ENCODE measurements at places on chromosomes 6 and 20.

DNA sequence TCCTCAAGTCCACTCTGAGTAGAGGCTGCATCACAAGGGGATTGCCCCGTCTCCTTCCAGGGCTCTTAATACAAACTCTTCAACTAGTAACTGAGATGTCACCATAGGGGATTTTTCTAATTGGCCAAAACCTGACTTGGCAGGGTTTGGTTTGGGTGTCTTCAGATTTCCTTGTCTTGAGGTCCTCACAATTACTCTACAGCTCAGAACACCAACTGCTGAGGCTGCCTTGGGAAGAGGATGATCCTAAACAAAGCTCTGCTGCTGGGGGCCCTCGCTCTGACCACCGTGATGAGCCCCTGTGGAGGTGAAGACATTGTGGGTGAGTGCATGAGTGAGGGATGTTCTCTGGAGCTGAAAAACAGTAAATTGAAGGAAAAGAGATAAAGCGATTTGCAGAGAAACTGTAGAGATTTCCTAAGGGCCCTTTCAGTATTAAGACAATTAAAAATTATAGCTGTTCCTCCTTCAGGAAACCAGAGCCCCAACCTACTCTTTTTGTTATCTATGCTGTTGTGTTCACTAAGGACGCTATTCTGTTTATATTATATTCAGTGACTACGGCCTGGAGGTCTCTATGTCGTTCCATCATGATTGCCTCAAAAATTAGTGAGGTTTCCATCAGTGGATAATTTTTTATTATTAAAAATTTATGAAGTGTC is at the start of gene HLA-DQA1:
Gene HLA-DQA1, plus strand, starts transcription at position 188 of the 662 bp plus-strand sequence. Its CDS starts 53 bp downstream, at position 241.
- no peak for DNase-seq

- DNase-seq, result no peak
Measured at GRCh38 chr20:6067763-6068318, 14.0 kb upstream of the LRRN4 start.

- DNase-seq, result no peak
Measured at GRCh38 chr6:436308-437036, 44.9 kb downstream of the IRF4 start.

- DNase-seq, result no peak
Measured at GRCh38 chr6:9101920-9102319, 666.6 kb upstream of the SLC35B3 start.

- no peak for DNase-seq
Measured at GRCh38 chr6:41702771-41703494, 32.5 kb downstream of the TFEB start.

DNA sequence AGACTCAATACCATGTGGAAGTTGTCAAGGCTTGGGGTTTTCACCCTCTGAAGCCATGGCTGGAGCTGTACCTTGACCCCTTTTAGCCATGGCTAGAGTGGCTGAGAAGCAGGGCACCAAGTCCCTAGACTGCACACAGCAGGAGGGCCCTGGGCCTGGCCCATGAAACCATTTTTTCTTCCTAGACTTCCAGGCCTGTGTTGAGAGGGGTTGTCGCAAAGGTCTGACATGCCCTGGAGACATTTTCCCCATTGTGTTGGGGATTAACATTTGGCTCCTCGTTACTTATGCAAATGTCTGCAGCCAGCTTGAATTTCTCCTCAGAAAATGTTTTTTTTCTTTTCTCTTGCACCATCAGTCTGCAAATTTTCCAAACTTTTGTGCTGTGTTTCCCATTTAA is 196.4 kb downstream of the SLC16A10 start:
- DNase-seq, result no peak

GRCh38 chr6:31761343-31761742 is 1.1 kb upstream of the SAPCD1 start:
- no peak for DNase-seq

- DNase-seq, result no peak
Measured at GRCh38 chr20:33008336-33009213, 1.1 kb downstream of the BPIFB2 start.

GRCh38 chr6:38518511-38519304 is 121.0 kb downstream of the BTBD9 start:
- no peak for DNase-seq

DNA sequence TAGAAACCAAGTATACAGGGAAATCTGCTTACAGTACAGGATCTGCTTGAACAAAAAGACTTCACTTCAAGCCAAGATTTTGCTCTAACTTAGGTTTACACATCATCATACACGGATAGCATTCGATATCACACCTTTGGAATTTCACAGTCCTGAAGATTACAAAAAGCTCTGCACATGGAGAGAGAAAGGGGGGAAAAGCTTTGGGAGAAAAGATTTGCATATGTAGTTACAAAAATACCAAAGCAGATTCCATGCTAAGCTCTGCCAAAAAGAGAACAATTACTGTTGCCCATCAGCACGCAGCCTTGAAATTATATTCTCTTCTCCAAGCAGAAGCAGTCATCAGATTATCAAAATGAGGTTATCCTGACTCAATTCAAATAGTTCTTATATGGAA is 62.0 kb downstream of the HIVEP2 start:
- DNase-seq, result no peak
